ENCODE measurements at places on chromosomes 7 and 10.

- peak; percentile 55 for DNase-seq
Measured at GRCh38 chr7:148982654-148983199, 45.6 kb downstream of the PDIA4 start.

- DNase-seq: peak; percentile 71
Measured at GRCh38 chr10:17199351-17199804, 2.1 kb downstream of the TRDMT1 start.

- no peak for DNase-seq
Measured at GRCh38 chr10:2935647-2936386, 131.5 kb upstream of the PFKP start.

- peak; percentile 79 for DNase-seq
Measured at GRCh38 chr7:93889261-93889660, 1.3 kb downstream of the TFPI2 start.

- no peak for DNase-seq
Measured at GRCh38 chr7:27300421-27300820, 57.8 kb downstream of the EVX1 start.

- DNase-seq: no peak
Measured at GRCh38 chr7:52830801-52831200, 204.6 kb upstream of the POM121L12 start.

DNA sequence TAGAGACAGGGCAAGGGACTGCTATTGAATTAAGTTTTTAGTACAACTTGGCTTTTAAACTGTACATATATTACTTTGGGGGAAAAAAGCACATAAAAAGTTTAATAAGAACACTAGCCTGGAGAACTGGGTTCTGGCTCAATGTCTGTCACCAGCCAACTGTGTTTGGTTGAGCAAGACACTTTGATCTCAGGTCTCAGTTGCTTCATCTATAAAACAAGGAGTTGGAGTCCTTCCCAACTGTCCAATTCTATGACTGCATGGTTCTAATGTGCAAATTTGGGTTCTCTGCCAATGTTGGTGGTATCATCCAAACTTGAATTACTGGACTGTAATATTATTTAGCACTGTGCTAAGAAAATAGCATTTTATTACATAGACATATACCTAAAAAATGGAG, 50.3 kb downstream of the ATXN7L1 start:
- no peak for DNase-seq

GRCh38 chr10:79268742-79269141, 78.5 kb upstream of the PPIF start:
- DNase-seq: no peak

DNA sequence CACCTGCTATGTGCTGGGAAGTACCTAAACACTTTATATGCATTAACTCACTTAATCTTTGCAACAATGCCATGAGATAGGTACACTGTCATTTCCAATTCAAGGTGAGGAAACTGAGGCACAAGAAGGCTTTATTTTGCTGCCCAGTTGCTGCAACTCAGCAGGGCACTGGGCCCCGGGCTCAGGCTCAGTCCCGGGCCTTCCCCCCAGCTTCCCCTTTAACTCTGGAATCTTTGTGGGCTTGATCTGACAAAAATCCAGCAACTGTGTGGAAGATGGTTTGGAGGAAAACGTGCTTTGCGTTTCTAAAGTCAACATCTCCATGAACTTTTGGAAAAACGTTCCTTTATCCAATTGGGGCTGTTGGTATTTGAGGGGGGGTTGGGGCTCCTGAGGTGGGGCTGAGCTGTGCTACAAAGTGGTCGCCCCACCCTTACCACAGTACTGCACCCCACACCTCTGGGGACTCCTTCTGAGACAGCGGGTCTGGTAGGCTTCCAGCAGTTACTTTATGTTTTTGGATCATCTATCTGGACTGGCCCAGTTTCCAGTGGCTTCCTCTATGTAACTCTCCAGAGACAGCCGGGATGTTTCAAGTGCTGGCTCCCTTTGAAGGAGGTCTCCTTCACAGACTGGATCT, 40.5 kb upstream of the CAMK1D start:
- no peak for DNase-seq

DNA sequence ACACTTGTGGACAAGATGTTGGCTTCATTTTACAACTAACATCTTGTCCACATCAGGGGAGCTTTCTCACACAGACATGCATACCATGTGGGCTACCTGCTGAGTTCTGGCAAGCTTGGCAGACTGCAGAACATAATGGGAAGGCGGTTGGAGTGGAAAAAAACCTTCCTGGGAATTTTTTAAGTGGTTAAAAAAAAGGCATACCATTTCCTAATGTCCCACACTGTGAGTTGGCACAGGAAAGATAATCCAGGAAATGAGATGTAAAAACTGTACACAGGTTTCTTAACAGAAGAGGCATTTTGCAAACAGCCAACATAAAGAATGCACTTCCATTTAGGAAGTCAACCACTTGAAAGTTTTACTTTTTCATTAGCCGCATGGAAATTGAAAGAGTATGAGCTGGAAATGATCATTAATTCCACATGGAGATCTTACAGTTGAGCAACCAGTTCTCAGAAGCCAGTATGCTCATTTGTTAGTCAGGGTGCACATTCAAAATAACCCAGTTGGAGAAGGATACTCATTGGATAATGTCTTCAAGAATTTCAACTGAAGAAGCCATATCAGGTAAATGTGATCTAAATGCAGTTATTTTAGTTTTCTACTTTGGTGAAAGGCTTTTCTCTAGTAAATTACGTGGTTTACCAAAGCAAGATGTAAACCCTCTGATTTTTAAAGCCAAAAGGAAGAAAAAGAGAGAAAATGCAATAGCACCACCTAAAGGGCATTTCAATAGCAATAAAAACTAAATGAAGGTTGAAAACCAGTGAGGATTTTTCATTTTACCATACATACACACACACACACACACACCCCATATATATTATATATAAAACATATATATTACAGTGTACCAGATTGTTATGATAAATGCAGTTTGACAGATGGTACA, 194.0 kb downstream of the TAX1BP1 start:
- DNase-seq: peak; percentile 25

GRCh38 chr7:76063525-76063924, 15.6 kb downstream of the MDH2 start:
- DNase-seq: no peak

DNA sequence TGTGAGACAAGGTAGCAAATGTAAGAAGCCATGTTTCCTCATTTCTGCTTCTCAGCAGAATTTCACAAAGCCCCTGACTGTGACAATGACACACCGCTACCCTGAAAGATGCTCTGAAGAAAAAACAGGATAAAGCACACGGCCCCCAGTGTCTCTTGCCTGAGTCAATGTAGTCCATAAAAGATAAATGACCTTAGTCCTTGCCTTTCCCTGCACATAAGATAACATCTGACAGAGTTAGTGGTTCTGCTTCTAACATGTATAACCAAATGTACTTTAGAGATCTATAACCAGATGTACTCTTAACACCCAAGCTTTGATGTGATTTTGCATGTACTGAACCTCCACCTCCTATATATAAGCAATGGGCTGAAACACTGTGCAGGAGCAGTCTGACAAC, 3.0 kb upstream of the SND1 start:
- no peak for DNase-seq

- peak; percentile 23 for DNase-seq
Measured at GRCh38 chr10:28077889-28078288, 79.0 kb upstream of the ODAD2 start.

- no peak for DNase-seq
Measured at GRCh38 chr7:98573816-98574215, 43.3 kb upstream of the NPTX2 start.

DNA sequence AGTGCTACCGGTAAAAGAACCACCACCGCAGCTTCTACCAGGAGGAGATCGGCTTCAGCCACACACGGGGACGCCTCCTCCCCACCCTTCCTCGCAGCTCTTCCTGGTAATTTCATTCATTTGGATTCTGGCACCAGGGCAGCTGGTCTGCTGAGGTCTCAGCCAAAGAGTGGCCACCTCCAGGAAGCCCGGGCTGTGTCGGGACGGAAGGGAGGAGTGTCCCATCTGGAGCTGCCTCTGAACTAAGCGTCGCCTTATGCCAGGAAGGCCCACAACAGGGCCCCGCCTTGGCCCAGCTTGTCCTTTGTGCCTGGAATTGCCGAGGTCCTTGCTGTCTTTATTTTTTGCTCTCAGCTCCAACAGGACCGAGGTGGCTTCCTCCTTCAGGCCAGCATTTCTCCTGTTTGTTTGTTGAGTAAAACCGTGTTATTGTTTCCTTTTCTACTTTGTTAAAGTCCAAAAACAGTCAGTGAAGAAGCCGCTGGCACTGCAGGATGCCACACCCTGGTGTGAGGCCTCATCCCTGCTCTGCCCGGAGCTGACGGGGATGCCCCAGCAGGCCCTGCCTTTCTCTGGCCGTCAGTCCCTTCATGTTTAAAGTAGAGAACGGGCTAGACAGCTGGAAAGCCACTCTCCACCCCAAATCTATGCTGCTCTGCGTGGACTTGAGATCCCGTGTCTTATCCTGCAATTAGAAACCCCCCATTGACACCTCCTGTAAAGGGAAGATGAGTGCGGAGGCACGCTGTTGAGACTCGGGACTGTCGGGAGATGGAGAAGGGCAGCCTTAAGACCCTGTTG, 24.5 kb upstream of the TTYH3 start:
- DNase-seq: no peak

GRCh38 chr10:80429521-80429973, 21.2 kb downstream of the PRXL2A start:
- no peak for DNase-seq

- no peak for DNase-seq
Measured at GRCh38 chr10:71565284-71566000, 154.1 kb downstream of the C10orf105 start.

GRCh38 chr7:18700147-18700546, 204.6 kb downstream of the HDAC9 start:
- no peak for DNase-seq

- no peak for DNase-seq
Measured at GRCh38 chr7:30908681-30909080, 3.0 kb upstream of the AQP1 start.

DNA sequence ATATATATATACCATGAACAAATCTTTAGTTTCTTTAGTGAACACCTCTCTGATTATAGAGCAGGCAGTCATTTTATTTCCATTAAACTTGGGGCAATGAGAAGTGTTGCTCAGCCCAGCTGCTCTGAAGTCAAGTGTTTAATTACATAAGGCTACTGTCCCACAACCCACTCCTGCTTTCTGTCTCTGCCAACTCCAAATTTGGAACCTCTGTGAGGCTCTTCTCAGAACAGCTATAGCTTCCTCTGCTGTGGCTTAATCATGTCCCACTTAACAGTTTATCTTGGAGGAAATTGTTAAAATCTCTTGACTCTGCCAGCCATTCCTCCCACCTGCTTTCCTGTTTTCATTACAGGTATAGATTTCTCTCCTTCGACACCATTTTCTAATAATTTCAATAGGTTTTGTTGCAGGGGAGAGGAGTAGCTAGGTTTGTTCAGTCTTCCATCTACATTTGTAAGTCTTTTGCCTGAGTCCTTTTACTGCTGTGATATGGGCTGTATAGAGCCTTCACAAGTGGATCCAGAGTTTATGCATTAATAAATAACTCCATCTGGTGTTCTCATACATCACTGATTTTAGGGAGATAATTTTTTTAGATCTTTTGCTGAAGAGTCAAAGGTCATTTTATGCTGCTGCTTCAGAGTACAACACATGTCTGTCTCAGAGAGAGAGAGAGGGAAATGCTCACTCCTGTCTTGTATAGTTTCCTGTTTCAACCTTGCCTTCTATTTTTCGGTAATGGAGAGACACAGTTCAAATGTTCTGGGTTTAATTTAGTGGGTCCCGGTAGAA, 170.4 kb downstream of the WNT2 start:
- no peak for DNase-seq

GRCh38 chr7:84336303-84336702, 141.7 kb upstream of the SEMA3A start:
- peak; percentile 98 for DNase-seq

GRCh38 chr7:15753887-15754579, 67.5 kb upstream of the MEOX2 start:
- DNase-seq: peak; percentile 9

- DNase-seq: no peak
Measured at GRCh38 chr7:48046458-48046857, 11.1 kb downstream of the C7orf57 start.

Data from amniotic epithelial cell (primary cell).